ENCODE measurements at places on chromosomes 5 and 9.

- no peak for DNase-seq
Measured at GRCh38 chr5:126354012-126354857, 69.0 kb upstream of the GRAMD2B start.

GRCh38 chr9:5301544-5301943, 3.0 kb downstream of the RLN2 start:
- no peak for DNase-seq

GRCh38 chr5:132456296-132456986, 34.1 kb downstream of the IRF1 start:
- no peak for DNase-seq

GRCh38 chr5:175809531-175810121, 61.8 kb upstream of the CPLX2 start:
- DNase-seq = no peak

DNA sequence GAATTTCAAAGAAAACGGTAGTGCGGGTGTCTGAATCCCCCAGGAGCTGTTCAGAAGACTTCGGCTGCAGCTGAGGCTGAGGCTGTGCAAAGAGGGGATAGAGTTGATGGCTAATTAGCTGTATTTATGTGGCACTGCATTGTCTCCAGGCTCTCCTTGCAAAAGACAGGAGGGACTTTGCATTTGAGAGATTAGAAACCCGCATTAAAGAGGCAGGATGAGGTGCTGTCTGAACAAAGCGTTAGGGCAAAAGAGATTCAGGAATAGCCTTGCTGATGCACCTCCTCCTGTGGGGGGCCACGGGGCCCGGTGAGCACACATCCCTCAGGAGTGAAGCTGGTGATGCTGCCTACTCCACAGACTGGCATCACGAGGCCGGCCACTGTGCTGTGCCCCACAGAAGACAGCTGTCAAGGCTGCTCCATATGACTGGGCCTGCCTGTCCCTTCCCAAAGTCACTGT, 343.6 kb upstream of the DAP start:
- DNase-seq = no peak

GRCh38 chr9:106019039-106019680, 324.8 kb downstream of the TMEM38B start:
- no peak for DNase-seq

DNA sequence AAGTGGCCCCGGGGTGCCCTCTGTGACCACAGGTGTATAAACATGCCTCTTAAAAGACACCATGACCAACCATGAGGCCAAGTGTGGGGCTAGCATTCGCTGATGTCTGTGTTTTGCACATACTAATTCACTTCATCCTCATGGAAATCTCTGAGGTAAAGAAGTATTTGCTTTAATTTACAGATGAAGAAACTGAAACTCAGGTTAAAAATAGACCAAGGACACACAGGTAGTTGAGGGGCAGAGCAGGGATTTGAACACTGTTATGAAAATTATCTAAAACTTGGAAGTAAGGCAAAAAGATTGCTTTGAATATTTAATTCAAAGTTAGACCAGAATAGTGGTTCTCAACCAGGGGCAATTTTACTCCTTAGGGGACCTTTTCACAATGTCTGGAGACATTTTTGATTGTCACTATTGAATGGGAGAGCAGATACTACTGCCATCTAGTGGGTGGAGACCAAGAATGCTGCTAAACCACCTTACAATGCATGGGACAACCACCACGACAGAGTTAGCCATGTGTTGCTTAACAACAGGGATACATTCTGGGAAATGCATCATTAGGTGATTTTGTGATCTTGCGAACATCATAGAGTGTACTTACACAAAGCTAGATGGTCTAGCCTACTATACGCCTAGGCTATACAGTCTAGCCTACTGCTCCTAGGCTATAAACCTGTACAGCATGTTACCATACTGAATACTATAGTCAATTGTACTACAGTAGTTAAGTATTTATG, 8.0 kb upstream of the FXN start:
- no peak for DNase-seq

GRCh38 chr5:55672477-55672911, 39.6 kb downstream of the SLC38A9 start:
- DNase-seq = no peak

- DNase-seq = no peak
Measured at GRCh38 chr9:89888677-89889076, 283.9 kb downstream of the GADD45G start.

DNA sequence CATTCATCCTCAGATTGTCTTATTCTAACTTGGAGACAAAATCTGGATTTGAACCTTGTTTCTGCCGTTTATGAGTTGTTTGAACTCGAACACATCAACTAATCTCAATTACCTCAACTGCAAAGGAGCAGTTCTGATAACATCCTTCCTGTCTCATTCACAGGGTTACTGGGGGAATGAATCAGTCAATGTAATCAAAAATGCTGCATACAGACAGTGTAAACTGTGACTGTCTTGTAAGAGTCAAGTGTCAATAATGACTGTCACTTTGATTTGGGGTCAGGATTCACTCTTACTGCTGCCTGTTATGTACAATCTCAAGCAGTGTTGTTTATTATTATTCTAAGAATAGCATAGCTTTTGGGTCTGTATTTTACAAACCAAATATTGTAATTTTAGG, 273.8 kb downstream of the DOCK8 start:
- DNase-seq = no peak

GRCh38 chr9:14895806-14896205, 14.4 kb downstream of the FREM1 start:
- DNase-seq = no peak

DNA sequence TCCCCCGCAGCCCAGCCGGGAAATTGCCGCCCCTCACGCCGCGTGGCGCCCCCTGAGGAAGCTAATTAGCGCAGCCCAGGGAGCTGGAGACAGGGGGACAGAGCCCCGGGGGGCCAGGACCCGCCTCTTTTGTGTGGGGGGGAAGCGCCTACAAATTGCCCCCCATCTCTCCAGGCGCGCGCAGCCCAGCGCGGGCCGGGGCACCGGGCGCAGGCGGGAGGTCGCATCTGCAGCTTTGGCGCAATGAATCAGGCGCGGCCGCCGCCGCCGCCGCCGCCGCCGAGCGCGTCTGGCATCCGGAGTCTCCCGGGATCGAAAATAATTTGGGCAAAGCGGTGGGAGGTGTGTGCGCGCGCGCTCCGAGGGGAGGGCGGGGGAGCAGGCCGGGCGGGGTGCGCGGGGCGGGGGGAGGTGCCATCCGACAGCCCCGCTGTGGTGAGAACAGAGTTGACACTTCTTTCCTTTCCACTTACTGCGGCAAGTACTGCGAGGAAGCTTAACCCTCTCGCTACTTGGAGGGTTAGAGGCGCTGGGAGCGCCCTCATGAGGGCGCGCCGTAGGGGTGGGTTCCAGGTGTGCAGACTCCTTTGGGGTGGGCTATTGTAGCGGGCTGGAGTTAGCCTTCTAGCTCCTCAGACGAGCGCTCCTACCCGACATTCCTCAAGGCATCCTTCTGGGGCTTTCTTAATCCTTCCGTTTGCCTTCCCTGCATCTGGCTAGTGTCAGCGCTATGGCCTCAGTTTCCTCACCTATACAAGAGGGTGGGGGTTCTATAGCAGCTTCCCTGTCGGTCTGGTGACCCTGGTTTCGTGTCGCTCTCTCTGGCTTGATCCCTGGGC, 63.1 kb downstream of the CXXC5 start:
- DNase-seq = no peak

DNA sequence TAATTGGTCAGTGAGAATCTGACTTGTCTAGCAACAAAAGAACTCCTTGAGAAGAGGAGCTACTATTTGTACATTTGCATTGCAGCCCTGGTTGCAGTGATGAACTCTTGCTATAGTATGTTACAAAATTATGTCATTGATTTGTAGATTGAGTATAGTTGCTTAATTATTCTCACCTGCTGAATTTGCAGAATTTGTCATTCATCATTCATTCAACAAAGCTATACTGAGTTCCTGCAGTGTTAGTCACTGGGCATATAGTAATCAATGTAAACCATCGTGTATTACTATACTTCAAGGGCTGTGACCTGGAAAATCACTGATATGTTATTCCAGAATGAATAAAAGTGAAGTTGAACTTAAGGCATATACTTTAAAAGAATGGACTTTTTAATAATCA, 50.1 kb downstream of the SLC1A3 start:
- DNase-seq = no peak

GRCh38 chr9:21779397-21779796, 23.0 kb upstream of the MTAP start:
- no peak for DNase-seq

GRCh38 chr5:174971210-174971609, 246.8 kb downstream of the MSX2 start:
- no peak for DNase-seq

DNA sequence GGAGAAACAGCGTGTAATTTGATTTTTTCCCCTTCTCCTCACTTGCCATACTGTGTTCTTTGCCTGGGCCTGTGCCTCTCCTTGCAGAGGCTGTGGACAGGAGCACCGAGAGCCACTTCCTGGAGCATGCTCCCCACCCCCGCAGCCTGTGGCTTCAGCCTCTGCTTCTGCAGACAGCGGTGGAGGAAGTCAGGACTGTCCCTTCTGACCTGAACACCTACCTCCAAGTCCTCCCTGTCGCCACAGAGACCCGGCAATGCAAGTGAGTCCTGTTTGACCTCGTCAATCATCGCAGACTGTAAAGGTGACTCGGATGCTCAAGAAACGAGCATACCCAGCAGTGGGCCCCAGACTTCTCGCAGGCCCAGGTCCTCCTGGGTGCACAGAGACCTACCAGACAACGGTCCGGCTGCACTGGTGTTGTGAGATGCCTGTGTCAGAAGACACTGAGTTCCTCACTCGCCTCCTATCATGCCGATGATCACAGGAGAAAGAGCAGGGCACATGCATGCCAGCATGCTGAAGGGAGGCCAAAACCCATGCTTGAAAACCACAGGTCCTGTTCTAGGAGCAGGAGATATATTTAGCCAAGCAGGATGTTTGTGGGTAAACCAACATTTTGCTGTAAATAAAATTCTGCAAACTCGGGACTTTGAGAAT, 198.8 kb downstream of the AUH start:
- DNase-seq = peak; percentile 48

- DNase-seq = no peak
Measured at GRCh38 chr9:104970271-104970987, 42.5 kb upstream of the ABCA1 start.

GRCh38 chr5:167406513-167406912, 884.9 kb upstream of the WWC1 start:
- DNase-seq = no peak

DNA sequence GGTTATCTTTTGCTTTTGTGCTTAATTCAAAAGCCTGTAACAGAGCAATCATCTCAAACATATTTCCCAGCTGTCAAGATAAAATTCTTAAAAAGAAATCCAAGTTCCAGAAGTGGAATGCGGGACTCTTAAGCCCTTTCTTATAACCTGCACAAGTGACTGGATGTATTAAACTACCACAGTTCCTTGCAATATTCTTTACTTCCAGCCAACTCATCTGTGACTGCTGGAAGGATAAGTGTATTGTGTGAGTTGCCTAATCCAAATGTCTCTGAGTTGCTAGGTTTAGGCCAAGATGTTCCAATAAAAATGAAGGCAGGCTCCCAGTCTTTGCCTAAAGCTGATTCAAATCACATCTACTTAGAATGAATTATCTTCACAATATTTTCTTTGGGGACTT, 159.2 kb upstream of the SLC24A2 start:
- no peak for DNase-seq

- no peak for DNase-seq
Measured at GRCh38 chr5:56339732-56340131, 106.6 kb upstream of the ANKRD55 start.

- DNase-seq = no peak
Measured at GRCh38 chr9:104256031-104256695, 162.1 kb downstream of the SMC2 start.

DNA sequence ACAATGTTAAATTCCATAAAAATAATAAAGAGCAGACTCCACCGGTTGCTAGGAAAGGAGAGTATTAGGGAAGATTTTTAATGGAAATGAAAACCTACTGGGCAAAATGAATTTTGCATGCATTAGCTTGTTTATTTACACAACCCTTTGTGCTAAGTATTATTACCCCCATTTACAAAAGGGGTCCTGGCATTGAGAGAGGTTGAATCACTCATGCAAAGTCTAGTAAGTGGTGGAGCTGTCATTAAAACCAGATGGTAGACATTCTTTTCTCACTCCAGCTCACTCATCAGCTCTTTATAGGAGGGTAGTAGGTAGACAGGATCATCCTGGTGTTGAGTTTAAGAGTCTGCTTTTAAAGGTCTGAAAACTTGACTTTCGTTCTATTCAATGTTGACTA, 395.1 kb downstream of the PLK2 start:
- no peak for DNase-seq

- no peak for DNase-seq
Measured at GRCh38 chr5:58937031-58937681, 354.3 kb downstream of the RAB3C start.

GRCh38 chr5:59039296-59040023, 456.6 kb downstream of the RAB3C start:
- peak; percentile 45 for DNase-seq

DNA sequence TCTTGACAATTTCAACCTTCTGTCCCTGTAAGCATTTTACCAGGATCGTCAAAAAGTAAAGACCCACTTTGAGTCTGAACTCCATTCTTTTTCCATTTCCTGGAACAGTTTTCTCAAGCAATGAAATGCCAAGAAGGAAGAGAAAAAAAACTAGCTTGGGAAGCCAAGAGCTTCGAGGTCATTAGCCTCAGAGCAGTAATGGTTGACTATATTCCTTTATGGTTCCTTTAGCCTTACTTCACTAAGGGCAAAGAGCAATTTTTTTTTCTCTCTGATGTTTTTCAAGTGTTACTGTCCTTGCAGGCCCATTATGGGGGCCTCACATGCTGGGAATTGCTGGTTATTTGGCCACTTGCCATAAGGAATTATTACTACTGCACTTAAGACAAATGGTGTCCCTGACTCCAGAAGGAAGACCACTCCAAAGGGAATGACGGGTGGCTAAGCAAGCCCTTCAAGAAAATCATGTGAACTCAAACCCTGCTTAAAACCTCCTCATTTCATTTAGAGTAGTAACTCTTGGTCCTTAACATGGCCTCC, 37.1 kb downstream of the BNC2 start:
- no peak for DNase-seq

DNA sequence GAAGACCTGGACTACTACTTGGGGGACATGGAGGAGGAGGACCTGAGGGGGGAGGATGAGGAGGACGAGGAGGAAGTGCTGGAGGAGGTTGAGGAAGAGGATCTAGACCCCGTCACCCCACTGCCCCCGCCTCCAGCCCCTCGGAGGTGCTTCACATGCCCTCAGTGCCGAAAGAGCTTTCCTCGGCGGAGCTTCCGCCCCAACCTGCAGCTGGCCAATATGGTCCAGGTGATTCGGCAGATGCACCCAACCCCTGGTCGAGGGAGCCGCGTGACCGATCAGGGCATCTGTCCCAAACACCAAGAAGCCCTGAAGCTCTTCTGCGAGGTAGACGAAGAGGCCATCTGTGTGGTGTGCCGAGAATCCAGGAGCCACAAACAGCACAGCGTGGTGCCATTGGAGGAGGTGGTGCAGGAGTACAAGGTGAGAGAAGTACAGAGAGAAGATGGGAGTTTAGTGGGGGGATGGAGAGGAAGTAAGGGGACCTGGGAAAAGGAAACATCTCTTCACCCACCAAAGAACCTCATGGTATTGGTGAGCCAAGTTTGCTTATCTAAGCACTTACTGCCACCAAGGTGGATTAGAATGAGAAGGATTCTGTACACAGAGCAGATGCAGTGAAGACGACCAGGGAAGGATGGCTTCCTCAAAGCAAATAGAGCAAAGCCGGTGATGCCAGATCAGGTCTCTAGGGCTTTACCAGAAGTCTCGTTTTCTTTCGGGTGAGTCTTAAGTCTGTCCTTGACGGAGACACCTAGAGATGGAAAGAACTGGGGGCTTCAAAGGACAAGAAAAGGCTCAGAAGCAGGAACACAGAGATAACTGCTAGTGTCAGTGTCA, 1.5 kb downstream of the TRIM41 start:
- DNase-seq = no peak
